ENCODE measurements at places on chromosomes 16 and 17. TPM values are rescaled to one million over a fixed set of nuclear protein-coding genes. Genes with fewer than 3 reads are reported as not detected.
A peak's percentile ranks its signal among the peaks of the same experiment; 100 is the strongest.

- no peak overlapping the region for H3K27ac ChIP-seq
- no peaks in the 10 kb centered on the region for H3K4me1 ChIP-seq
- H3K27me3 ChIP-seq = no peaks in the 10 kb centered on the region
- H3K4me3 ChIP-seq = no peak overlapping the region
These were observed 9.6 kb downstream of the SDK2 start for GRCh38 chr17:73634629-73635028.

The MT1X gene
- total RNA-seq = 57.9 TPM

DNA sequence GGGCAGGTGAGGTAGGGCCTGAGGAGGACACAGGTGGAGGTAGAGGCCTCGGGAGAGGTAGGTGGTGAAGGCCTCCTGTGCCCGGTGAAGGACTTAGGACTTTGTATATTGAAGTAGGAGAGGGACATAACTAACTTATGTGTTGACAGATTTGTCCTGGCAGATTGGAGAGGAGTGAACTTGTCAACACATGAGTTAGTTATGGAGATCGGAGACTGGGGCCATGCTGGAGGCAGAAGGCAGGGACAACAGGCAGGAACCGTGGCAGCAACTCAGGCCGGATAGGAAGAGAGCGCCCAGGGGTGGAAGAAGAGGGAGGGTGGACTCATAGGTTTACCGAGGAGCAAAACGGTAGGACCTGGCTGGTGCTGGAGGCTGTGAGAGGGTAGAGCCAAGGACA, 18.4 kb downstream of the GLP2R start:
- H3K4me3 ChIP-seq = no peak overlapping the region
- H3K27me3 ChIP-seq = peaks cover 2% of the 10 kb centered on the region
- no peaks in the 10 kb centered on the region for H3K4me1 ChIP-seq
- no peak for DNase-seq

- H3K4me3 ChIP-seq = peak overlapping the region; percentile 40
- H3K36me3 ChIP-seq = peaks cover 3% of the 10 kb centered on the region
- H3K4me1 ChIP-seq = peaks cover 13% of the 10 kb centered on the region
- DNase-seq = peak; percentile 12
These were observed 706 bp downstream of the HLF start for GRCh38 chr17:55265311-55266021.

The C16orf78 gene
- not detected for total RNA-seq

Measured in activated naive CD4-positive, alpha-beta T cell treated with anti-CD3 and anti-CD28 coated beads for 36 hours (primary cell).